ENCODE measurements at places on chromosomes 5 and 9.

- DNase-seq = no peak
Measured at GRCh38 chr9:130694205-130694604, 625 bp downstream of the EXOSC2 start.

- no peak for DNase-seq
Measured at GRCh38 chr5:172594431-172594830, 46.6 kb upstream of the NEURL1B start.

GRCh38 chr5:13814301-13814700 is 130.2 kb downstream of the DNAH5 start:
- DNase-seq = no peak

DNA sequence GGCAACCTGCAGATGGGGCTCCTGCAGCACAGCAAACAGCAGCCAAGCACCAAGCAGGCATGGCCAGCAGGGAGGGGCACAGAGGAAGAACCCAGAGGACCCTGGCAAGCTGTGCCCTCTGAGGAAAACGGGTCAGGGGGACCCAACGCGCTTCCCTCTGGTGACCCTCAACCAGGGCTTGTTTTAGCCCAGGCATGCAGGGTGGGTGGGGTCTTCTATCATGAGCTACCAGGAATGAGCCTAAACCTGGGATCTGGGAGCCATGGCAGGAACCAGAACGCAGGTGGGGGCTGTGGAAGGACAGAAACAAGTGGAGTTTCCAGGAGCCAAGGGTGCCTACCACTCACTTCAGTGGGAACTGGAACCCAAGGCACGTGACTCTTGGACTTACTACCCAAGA is 20.9 kb downstream of the IPPK start:
- no peak for DNase-seq

- DNase-seq = no peak
Measured at GRCh38 chr9:125464591-125465385, 203.2 kb downstream of the GAPVD1 start.

DNA sequence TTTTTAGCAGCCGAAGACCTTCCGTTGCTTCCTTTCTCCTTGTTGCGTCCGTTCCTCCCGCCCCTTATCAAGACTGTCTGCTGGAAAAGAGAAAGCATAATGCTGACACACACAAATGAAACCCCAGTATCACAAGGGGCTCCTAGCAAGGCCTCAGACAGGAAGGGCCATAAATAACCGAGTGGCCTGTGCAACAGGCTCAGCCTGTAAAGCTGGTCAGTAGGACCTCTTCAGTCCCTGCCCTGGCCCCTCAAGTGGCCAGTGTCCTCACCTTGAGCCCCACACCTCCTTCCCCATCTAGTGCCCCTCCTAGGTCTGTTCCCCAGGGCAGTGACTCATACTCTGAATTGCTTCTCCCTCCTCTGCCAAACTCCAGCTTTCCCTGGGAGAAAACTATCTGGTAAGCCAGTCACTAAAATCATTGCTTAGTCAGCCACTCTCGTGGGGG is 174.6 kb upstream of the IL12B start:
- no peak for DNase-seq

- DNase-seq = no peak
Measured at GRCh38 chr9:133684121-133684935, 48.2 kb downstream of the DBH start.

DNA sequence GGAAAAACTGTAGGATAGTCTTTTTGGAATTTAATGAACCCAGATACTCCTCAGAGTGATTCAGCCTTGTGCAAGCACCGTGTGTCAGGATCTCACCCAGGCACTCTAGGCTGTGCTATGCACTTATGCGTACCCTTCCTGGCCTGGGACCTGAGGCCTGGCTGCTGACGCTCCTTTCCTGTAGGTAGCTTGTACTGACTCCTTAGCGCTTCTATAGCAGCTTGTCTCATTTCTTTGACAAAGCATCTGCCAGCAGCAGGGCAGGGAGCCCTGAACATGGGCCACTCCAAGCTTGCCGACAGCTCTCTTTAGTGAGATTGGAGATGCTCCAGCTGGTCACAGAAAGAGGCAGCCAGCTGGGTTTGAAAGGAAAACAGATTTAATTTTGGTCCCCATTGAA is 147.3 kb downstream of the SGCD start:
- no peak for DNase-seq

- no peak for DNase-seq
Measured at GRCh38 chr5:175285261-175285660, 158.7 kb downstream of the DRD1 start.

DNA sequence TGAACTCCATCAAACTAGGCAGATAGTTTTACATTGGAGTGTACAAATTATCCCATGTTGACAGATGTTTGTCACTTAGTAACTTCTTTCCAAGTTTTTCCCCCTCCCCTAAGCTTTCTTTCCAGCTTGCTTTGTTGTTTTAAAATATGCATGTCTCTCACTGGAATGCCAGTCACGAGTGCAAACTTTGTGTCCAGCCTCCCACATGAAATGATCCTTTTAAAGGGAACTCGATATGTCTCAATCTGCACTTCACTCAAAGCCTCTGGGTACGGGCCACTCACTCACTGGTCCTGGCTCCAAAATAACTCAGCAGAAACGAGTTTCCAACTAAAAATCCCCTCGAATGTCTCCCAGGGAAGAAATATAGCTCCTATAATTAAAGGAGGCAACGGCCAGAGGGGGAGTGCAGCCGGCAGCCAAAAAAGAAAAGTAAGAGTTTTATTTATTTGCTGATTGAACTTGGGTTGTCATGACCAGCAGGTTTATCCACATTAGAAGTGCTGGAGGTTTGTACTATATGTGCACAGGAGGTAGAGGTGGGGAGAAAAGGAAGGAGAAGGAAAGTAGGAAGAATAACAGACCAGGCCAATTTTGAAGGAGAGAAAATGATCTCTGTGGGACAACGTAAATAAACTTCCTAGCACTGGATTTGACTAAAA is 17.5 kb downstream of the NR2F1 start:
- no peak for DNase-seq

GRCh38 chr5:145689235-145689634 is 145.9 kb downstream of the PRELID2 start:
- DNase-seq = no peak

GRCh38 chr5:61386045-61386800 is 54.2 kb downstream of the ZSWIM6 start:
- peak; percentile 17 for DNase-seq

GRCh38 chr9:99354104-99354503 is 132.0 kb downstream of the SEC61B start:
- no peak for DNase-seq

DNA sequence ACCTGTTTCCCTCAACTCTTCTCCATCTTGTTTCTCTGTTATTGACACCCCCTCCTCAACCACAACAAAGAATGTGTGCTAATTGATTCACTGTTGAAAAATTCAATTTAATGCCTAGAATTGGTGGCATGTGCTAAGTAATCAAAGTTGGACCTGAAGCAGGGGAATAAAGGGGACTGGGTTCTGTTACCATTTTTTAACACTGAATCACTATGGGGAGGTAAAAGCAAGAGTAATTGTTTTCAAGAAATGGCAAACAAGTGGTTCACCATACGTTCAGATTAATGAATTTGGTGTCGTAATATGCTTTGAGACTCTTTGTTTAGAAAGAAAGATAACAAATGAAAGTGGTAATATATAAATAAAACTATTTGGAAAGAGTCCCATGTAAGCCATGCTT is 17.0 kb upstream of the SSBP2 start:
- DNase-seq = no peak

DNA sequence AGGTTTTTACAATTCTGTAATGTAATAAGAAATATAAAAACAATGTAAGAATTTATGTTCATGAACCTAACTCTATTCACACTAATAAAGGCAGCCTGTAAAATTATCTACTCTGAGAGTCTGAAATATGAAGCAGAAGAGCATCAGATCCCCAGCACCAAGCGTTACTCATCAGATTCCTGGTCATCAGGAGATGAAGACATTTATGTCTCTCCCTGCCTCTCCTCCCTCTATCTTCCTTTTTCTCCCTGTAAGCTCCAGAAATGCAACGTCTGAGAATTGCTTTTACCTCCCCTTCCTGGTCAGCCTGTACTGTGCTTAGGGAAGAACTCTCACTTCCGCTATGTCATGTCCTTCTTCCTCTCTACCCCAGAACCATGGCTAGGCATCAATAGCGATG is 114.4 kb upstream of the SLIT3 start:
- no peak for DNase-seq

DNA sequence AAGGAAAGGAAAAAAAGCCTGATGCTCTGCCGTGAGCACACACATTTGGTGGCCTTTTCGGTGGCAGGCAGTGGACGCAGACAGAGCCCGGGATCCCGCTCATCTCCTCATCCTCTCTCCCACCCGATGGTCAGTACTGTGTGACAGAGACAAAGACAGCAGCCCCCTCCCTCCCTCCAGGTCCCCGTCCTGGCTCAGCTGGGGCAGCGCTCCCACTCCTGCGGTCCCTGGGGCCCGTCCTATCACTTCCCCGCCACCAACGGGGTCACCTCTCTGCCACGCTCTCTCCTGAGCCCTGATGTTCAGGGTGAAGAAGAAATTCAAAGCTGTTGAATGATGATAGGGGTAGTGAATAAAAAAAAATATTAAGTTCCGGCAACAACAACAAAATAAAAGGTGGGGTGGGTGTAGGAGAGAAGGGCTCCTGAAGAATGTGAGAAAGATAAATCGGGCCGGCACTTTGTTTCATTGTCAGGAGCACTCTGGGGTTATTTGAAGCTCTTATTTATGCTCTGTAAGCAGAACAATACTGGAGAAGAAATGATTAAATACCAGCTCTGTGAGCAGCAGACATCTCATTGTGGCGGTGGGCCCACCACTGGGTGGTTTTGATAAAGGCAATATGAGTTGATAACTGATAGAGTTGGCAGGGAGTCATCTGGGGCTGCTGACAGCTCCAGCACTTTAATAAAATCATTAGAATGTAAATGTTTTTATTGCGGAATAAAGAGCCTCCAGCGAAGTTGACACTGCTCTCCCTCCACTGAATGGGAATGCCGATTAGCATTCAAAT is 417.7 kb downstream of the IRX1 start:
- no peak for DNase-seq

DNA sequence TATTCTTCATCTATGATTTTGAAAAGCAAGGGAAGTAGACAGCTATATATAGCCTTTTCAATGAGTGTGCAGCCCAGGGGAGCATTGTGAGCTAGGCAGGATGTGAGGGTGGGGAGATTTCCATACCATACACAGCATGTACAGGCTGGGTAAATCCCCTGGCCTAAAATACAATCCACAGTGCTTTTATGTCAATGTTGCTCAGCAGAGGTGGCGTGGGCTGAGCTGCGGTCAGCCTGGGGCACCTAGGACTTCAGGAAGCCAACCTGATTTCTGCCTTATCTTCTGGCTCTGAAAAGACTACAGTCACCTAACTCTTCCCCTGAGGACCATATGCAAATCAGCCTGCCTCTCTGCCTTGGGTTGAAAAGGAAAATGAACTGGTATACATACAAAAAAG is 6.3 kb upstream of the GARIN3 start:
- DNase-seq = no peak

- DNase-seq = no peak
Measured at GRCh38 chr5:97425511-97425910, 242.5 kb upstream of the RIOK2 start.

GRCh38 chr9:95793924-95794828 is 81.3 kb upstream of the ERCC6L2 start:
- no peak for DNase-seq

- peak; percentile 38 for DNase-seq
Measured at GRCh38 chr5:85663708-85664031, 954.1 kb upstream of the COX7C start.

- peak; percentile 12 for DNase-seq
Measured at GRCh38 chr9:115524453-115525059, 406.6 kb upstream of the TNC start.

DNA sequence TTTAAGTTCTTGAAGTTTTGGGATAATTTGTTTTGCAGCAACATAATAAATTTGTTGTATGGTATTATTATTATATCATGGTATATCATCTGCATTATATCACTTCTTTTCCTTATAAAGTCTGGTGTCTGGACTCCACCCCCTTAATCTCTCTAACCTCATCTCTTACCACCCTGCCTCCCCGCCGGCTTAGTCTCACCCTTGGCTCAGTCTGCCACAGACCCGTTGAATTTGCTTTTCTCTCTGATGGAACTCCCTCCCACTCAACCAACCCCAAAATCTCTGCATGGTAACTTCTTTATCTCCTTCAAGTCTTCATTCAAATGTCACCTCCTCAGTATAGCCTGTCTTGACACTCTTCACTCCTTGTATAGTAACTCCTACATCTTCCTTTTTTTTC is 29.6 kb upstream of the MATR3 start:
- DNase-seq = no peak

- no peak for DNase-seq
Measured at GRCh38 chr9:131812116-131812790, 72.4 kb upstream of the RAPGEF1 start.

GRCh38 chr9:134494273-134494815 is 147.3 kb upstream of the COL5A1 start:
- DNase-seq = no peak

DNA sequence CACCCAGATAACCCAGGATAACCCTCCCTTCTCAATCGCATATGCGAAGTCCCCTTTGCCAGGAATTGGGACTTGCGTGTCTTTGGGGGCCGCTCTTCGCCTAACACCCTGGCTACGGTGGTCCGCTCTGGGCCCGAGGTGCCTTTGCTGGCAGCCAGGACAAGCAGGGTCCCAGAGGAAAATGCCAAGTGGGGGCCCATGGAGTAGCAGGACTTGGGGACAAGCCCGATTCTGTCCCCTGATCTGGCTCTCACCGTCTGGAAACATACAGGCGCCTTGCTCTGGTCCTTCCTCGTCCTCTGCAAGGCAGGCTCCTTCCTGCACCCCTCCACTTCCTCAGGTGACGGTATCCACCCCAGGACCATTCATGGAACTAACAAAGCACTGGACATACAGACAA is 78.1 kb upstream of the UNC5A start:
- DNase-seq = no peak

DNA sequence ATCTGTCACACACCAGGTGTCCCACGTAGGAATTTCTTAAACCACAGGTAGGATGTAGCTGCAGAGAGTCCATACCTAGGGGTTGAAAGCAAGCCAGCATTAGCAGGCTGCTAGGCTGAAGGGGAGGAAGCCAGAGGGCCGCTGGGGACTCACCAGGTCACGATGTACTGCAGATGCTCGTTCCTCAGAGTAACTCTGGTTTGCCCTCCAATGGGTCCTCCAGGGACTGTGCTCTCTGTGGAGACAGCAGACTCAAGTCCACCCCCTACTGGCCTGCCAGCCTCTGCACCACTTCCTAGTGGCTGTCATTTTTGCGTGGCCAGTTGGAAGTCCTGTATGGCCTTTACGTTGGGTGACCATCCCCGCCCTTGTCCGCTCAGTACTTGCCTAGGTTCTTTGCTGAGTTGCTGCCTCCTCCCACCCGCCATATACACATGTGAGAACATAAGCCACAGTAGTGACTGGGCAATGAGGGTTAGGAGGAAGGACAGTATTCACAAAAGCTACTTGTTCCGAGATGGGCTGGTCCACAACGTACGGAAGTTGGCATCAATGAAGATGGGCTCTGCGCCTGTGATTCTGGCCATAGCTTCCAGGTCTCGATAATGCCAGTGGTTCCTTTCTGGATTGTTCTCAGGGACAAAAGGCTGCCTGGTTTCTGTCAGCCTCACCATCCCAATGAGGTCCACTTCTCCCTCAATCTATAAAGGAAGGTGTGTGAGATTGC is 4.1 kb downstream of the RPL7A start:
- DNase-seq = no peak

All from NCI-H2029 treated with DMSO at 0.1 percent for 48 hours (cell line).